Hematopoietic multipotent progenitor cell treated with erythropoietin and hydrocortisone succinate and interleukin-3 and kit ligand, for 6 days (in vitro differentiated cells): ENCODE measurements at places on chromosomes 11 and 22.

GRCh38 chr11:79414041-79414440, 26.8 kb downstream of the TENM4 start:
- no peak for DNase-seq

DNA sequence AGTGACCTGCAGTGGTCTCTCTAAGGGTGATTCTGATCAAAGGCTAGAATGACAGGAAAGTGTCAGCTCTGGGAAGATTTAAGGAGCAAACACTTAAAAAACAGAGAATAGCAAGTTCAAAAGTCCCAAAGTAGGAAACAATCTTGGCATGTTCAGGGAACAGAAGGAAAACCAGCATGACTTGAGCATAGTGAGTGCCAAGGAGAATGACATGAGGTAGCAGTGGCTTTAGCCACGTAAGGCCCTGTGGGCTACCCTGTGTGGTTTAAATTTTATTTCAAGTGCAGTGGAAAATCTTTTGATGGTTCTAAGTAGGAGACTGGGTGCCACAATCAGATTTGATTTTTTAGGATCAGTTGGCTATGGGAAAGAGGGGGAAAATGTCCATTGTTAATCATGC, 149.4 kb downstream of the WNT11 start:
- no peak for DNase-seq

GRCh38 chr11:2156416-2157182, 4.4 kb downstream of the INS start:
- peak; percentile 73 for DNase-seq

GRCh38 chr22:28044546-28045173, 125.6 kb upstream of the PITPNB start:
- no peak for DNase-seq

- no peak for DNase-seq
Measured at GRCh38 chr11:12998336-12998735, 10.8 kb upstream of the RASSF10 start.

- DNase-seq: no peak
Measured at GRCh38 chr22:44311104-44311854, 1.5 kb downstream of the SHISAL1 start.

DNA sequence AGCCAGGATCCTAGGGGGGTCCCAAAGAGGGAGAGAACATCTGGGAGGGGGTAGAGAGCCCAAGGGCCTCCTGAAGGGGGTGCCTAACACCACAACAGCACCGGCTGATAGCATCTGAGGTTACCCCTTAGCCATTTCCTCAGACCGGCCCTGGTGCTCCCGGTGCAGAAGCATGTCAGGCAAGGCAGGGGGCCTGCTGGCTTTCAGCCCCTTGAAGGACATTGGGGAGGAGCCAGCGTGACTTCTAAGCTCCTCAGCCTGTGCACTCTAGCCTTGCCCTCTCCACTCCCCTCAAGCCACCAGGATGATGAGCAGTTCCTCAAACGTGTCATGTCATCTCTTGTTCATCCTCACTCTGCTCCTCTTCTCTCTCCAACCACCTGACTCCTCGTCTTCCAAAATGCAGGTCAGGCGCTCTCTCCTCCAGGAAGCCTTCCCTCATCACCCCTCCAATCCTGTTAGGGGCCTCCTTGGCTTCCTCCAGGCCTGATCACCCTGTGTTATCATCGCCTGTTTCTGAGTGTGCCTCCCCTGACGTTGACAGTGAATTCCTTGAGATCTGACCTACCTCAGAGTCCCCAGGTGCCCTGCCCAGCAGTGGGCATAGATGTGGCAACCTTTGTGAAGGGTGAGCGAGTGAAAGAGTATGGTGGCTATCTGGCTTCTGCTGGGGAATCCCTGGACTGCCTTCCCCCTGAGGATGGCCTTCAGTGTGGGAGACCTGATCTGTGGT, 6.1 kb downstream of the P2RY2 start:
- peak; percentile 41 for DNase-seq

GRCh38 chr11:46264976-46265375, 12.5 kb upstream of the CREB3L1 start:
- DNase-seq: no peak

GRCh38 chr22:27133019-27133431, 475.6 kb downstream of the MIAT start:
- peak; percentile 60 for DNase-seq

GRCh38 chr22:43185860-43186261, 1.1 kb downstream of the TTLL12 start:
- DNase-seq: peak; percentile 58

DNA sequence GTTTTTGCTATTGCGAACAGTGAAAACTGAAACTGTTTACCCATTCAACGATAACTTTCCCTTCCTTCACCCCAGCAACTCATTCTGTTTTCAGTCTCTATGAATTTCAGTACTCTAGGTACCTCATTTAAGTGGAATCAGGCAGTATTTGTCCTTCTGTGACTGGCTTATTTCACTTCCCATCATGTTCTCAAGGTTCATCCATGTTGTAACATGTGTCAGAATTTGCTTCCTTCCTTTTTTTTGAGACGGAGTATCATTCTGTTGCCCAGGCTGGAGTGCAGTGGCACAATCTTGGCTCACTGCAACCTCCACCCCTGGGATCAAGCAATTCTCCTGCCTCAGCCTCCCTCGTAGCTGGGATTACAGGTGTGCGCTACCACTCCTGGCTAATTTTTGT, 23.7 kb downstream of the HTR3B start:
- DNase-seq: no peak

DNA sequence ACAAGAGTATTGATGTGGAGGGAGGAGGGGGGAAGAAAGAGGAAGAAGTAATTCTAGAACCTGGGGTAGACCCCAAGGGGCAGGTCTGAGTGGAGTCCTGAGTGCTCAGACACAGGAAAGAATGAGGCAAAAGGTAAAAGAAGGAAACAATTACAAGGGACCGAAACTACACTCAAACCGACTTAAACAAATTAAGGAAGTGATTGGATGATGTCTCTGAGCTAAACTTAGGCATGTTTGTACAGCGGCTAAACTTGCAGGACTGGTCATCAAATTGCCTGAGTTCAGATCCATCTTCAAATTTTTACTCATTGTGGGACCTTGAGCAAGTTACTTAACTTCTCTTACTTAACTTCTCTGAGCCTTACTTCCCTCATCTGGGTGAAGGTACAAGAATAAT, 86.3 kb upstream of the LRRC55 start:
- DNase-seq: no peak

- no peak for DNase-seq
Measured at GRCh38 chr11:116808262-116809175, 14.6 kb downstream of the APOA4 start.

DNA sequence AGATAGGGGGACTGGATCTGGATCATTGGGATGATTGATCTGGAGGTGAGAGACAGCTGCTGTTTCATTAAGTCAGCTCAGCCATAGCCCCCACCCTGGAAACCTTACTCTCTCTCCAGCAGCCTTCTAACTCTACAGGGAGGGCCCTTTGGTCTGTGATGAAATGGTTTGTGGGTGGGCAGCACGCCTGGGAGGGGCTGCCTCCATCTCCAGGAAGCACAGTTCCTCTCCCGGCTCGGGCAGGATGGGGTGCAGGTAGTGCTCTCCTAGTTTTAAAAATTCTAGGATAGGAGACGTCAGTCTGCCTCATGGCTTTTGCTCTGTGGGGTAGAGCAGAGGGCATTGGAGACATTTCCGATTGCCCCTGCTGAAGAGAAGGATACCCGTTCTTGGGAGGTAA, 89.7 kb downstream of the CEP164 start:
- no peak for DNase-seq

DNA sequence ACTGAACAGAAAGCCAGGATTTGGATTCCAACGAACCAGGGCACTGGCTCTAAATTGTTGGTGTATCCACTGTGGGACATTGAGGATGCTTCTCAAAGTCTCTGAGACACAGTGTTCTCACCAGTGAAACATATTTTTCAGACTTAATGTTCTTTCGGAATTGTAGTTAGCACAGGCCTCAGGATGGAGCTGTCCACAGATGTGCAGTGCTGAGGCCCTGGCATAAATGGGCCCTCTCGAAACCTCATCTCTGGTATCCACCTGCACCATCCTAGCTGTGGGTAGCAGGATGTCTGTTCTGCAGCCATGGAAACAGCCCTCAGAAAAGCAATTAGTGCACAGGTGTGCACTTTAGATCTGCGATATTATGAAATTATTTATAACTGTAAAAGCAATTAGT, 656.8 kb downstream of the TBC1D22A start:
- DNase-seq: no peak

DNA sequence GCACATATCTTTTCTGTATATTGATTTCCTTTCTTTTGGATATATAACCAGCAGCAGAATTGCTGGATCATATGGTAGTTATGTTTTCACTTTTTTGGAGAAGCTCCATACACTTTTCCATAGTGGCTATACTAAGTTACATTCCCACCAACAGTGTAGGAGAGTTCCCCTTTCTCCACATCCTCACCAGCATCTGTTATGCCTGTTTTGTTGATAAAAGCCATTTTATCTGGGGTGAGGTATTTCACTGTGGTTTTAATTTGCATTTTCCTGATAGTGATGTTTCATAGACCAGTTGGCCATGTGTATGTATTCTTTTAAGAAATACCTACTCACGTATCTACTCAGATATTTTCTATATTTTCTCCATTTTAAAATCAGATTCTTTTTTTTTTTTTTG, 419.3 kb upstream of the FAT3 start:
- no peak for DNase-seq

DNA sequence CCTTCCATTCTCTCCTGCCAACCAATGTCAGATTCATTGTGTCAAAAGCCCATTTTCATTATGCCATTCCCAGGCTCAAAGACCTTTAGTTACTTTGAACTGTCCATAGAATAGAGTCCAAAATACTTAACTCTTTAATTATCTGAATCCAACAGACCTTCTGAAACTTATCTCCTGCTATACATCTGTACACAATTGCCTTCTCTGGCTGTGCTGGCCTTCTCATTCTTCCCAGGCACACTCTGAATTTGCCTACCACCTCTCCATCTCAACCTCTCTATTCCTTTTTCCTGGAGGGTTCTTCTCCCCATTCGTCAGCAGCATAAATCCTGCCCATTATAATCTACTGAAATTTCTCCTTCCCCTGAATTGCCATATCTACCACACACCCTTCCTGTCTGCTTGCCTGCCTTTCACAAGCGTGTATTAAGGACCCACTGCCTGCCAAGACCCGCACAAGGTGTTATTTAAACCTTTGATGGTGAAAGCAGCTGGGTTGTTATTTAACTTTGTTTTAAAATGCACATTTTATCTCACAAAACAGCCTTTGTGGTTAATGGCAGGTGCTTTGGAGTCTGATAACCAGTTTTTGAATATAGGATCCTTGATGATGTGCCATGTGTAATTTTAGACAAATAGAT, 125.9 kb downstream of the CCDC81 start:
- DNase-seq: peak; percentile 57

DNA sequence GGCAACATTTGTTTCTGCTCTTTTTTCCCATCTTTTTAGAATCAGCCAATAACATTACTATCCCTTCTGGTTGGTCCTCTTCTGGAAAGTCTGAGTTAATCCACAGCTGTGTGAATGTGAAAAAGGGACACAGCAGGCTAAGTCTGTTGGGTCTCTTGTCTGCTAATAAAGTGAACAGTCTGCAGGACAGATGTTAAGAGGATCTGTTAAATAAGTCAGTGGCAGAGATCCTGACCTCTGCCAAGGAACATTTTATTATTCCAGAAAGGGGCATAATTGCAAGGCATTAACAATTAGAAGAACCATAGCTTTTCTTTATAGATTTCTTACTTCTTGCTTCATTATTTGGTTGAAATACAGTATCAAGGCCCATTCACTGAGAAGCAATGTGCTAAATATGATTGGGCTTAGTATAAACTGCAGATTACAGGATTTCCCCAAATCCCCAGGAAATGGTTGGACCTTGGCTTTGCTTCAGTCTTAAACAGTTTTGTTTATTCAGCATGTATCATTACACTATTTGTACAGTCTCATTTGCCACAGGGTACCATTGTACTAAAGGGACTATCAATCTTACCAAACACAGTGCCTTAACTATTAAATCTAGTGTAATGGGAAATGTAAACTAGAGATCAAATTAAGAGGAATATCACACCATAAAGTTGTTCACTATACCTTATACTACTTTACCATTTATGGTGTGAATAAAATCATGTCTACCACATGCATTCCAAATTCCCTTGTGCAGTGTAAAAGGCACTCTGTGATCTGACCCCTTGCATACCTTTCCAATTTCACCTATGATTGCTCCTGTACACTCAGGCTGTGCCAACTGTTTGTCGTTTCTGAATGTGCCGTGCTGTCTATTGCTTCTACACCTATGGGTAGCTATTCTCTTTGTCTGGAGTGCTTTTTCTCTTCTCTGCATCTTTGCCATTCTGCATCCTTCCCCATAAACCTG, 274.0 kb downstream of the SOX6 start:
- DNase-seq: no peak

DNA sequence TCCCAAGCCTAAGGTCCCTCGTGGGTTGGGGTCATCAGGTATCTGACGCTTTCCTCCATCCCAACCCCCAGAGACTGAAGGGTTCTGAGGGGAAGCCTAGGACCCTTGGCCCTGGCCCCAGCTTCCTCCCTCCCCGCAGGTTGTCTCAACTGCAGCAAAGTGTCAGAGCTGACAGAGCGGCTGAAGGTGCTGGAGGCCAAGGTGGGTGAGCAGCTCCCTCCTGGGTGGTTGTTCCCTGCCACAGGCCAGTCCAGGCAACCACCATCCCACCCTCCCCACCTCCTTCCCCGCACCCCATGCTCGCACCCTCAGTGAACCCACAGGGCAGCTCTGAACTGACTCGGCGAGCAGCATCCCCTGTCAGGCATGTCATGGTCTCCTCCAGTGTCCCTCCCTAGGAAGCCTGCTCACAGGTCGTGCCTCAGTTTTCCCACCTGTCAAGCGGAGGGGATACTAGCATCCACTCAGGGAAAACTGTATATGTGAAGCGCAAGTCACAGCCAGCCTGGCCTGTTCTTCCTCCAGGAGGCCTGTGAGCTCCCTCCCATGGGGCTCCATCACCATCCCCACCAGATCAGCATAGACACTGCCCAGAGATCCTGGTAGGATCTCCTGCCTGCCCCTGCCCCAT, 20.8 kb downstream of the EMID1 start:
- DNase-seq: no peak

GRCh38 chr22:46147061-46147460, 3.3 kb upstream of the PPARA start:
- DNase-seq: no peak

- peak; percentile 27 for DNase-seq
Measured at GRCh38 chr11:127003260-127003981, 2.9 kb upstream of the KIRREL3 start.

DNA sequence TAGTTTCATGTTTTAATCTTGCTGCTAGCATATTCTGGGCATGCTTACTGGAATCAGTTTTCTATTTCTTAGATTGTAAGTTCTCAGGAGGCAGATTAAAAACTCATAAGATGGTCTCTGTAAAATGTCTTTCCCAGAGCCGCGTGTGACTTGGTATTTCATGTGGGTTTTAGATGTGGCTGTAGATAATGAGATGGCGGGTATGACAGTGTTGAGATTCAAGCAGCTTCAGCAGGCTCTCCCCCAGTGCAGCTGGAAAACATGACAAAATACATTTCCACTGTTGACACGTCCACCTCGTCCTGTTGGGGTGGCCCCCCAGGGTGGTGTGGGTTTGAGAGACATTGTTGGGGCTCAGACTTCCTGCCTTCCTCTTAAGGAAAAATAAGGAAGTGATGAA, 106.8 kb downstream of the KIRREL3 start:
- peak; percentile 2 for DNase-seq
